ENCODE measurements at places on chromosomes 16 and 17.

DNA sequence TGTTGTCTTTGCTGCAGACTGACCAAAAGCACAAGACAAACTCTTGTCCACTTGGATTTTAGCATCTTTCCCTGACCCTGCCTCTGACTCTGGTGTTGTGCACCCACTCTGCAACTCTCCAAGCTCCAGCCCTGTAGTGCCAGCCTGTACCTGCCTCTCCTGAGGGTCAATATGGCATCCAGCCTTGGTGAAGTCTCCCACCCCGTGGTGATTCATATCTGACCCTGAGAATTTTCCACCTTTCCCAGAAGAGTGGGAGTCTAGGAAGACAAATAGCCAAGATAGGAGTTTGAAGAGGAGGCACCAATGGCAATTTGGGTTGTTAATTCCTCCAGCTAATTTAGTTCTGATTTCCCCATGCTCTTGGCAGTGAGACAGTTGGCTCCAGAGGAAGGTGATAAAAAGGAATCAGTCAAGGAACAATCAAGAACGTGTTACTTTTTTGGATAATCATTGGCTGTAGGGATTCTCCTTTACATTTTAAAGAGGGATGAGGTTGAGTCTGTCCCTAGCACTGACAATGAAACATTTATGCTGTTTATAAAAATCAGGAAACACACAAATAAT, 416.0 kb downstream of the MAF start:
- DNase-seq: no peak

- no peak for DNase-seq
Observed at GRCh38 chr16:88655053-88655732, 4.3 kb upstream of the CYBA start.

DNA sequence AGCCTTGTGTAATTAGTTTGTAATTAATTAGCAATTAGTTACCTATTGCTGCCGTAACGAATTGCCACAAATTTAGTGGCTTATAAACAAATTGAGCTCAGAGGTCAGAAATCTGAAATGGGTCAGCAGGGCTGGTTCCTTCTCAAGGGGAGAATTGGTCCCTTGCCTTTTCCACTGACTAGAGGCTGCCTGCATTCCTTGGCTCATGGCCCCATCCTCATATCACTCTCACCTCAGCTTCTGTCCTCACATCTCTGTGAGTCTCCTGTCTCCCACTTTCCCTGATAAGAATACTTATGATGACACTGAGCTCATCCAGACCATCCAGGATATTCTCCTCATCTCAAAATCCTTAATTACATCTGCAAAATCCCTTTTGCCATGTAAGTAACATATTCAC, 31.0 kb upstream of the NGFR start:
- no peak for DNase-seq

DNA sequence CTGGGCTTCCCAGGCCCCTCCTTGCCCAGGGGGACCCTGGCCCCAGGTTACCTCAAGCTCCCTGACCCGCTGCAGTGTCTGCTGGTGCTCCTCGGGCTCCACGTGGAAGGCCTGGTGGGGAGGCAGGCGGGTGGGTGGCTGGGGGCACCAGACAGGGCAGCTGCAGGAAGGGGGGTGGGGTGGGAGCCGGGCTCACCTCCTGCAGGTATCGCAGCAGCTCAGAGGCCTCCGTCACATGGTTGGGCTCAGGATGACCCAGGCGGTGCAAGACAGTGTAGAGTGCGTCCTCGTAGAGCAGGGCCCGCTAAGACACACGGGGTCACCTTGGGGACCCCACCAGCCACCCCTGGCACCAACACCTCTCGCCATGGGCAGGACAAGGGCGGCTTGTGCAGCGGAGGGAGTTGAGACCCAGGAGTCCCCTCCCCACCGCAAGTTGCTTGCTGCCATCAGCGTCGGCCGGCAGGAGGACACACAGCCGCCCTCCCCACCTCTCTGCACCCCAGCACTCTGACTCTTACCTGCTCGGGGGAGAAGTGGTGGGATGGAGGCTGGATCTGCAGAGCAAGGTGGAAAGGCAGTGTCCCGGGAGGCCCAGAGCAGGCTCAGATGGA, 1.1 kb downstream of the UNC13D start:
- peak; percentile 73 for DNase-seq

GRCh38 chr17:79081571-79082276, 7.1 kb downstream of the ENGASE start:
- no peak for DNase-seq

DNA sequence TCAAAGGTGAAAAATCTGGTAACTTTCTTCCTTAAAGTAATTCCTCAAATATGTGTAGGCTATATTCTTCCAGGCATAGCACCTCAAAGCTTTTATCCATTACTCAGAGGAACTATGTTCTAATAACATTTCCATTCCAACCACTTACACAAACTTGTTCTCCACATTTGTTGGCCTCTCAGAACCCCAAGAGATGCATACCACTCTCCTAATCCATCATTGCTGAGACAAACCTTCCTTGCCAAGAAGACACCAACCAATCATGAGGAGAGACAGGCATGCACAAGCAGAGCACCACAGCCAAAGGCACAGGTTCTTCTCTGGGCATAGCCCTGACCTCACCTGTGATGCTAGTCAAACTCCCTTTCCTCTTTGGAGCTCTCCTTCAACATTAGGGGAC, 20.9 kb downstream of the CDH11 start:
- no peak for DNase-seq

DNA sequence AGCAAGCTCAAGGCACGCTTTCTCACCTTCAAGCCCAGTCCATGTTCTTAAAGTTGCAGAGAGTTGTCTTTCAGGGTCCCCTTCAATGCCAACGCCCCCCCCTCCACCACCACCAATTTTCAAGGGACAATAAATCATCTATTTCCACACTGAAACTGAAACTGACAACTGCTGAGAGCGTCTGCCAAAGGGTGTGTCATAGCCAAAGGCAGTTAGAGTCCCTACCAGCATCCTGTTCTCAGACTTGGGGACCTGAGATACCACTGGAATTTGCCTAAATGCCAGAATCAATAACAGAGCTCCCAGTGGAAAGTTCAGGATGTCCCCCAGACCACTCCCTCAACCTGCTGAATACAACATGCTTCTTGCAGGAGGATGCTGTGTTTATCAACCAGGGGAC, 133.2 kb upstream of the SOX9 start:
- no peak for DNase-seq

DNA sequence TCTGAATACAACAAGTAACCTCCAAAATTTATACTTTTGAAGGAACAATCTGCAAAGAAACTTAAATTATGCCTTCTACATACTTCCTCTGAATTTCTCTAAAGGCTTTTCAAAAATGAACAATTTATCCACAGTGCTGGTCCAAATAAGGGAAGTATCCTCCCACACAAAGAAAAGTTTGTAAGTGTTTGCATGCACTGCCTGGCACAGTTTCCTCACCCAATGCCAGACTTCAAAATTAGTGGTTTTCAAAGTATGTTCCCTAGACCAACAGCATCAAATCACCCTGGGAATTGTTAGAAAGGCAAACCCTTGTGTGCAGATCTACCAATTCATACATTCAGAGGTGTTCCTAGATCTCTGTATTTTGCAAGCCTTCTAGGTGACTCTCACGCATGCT, 82.5 kb downstream of the PCTP start:
- no peak for DNase-seq

DNA sequence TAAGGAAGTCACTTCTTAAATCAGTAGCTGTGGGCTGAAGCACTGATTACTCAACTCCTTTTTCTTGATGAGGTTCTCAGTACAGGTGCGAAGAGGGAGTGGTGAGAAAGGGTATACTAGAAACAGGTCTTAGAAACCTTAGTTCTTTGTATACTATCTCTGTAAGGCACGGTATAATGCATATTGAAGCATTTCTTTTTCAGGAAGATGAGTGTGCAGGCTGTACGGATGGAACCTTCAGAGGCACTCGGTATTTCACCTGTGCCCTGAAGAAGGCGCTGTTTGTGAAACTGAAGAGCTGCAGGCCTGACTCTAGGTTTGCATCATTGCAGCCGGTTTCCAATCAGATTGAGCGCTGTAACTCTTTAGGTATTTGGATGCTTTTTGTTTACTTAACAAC, 39.2 kb downstream of the CYLD start:
- DNase-seq: no peak

DNA sequence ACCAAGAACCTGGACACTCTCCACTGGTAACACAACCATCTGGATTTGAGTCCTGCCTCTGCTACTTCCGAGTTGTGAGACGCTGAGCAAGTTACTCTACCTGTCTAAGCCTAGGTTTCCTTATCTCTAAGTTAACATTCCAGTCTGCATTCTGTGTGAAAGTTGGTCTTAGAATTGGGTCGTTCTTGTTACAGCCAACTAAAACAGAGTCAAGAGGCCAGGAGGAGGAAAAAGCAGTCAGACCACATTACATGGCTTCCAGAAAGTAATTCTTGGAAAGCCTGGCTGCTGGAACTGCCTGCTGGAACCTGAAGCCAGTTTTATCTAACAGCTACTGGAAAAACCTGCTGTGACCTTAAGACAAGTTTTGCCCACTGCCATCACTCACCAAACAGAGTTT, 38.4 kb upstream of the XYLT1 start:
- no peak for DNase-seq

DNA sequence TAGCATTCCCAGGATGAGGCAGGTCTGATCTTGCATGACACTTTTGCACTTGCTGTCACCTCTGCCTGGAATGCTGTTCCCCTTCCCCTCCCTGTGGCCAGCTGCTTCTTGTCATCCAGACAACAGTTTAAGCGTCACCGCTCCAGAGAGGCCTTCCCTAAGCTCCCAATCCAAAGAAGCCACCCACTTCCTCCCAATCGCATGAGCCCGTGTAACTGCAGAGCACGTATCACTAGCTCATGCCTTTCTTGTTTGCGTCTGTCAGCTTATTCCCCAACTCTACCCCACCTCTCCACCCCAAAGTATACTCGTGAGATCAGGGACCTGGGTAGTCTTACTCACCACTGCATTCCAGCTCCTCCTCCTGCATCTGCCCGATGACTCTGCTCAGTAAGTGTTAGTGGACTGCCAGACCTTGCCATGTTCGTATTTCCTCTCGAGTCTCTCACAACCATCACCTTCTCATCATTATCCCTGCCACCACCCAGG, 92.8 kb downstream of the GAS7 start:
- no peak for DNase-seq

DNA sequence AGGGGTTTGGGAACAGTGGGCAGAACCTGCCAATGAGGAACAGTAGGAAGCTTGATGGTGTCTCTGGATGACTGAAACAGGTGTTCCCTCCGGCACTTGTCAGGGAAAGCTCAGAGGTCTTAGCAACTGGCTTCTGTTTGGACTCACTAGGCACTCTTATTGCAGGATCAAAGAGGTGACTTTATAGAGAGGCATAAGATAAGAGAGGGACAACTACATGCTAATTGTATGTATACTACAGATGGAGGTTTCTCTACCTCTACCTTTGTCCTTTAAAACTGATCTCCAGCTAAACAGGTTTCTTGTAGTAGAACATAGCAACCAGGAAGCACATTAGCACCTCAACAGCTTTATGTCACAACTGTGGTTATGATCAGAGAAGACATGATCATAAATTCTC, 7.6 kb downstream of the CNTD1 start:
- no peak for DNase-seq

GRCh38 chr16:88812513-88813268, 963 bp upstream of the APRT start:
- no peak for DNase-seq

- no peak for DNase-seq
Observed at GRCh38 chr16:76474048-76474447, 196.8 kb downstream of the CNTNAP4 start.

- peak; percentile 80 for DNase-seq
Observed at GRCh38 chr17:77459018-77459755, 318.4 kb downstream of the SEC14L1 start.

GRCh38 chr16:66408163-66409048, 18.7 kb upstream of the BEAN1 start:
- DNase-seq: peak; percentile 58

DNA sequence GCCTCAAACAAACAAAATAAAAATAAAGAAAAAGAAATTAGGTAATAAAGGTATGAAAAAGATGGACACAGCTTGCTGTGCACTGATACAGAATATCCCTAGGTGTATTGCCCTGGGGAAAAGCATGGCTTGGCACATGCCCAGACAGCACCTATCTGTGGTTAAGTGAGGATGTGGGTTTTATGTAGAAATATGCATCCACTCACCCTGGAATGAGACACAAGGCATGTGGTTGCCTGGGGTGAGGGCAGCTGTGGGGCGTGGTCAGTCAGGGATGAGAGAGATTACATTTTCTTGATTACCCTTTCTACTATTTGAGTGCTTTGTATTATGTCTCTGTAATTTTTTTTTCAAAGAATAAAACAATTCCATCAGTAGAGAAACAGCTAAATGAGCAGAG, 6.9 kb downstream of the PLLP start:
- no peak for DNase-seq

DNA sequence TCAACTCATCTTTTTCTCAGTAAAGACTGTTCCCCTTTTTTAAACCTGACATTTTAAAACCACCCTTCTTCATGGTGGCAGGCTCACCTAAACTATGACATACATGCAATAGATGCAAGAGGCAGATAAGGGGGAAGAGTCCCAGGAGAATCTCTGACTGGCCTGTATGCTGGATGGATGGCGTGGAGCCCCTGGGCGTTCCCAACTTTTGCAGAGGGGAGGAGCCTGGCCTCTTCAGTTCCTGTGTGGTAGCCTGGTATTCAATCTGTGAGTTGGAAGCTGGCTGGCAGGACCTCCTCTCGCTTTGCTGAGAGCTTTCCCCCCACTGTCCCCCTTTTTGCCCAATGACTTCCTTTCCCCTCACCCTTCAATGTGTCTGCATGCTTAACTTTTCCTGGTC, 217.6 kb upstream of the CA10 start:
- DNase-seq: no peak

DNA sequence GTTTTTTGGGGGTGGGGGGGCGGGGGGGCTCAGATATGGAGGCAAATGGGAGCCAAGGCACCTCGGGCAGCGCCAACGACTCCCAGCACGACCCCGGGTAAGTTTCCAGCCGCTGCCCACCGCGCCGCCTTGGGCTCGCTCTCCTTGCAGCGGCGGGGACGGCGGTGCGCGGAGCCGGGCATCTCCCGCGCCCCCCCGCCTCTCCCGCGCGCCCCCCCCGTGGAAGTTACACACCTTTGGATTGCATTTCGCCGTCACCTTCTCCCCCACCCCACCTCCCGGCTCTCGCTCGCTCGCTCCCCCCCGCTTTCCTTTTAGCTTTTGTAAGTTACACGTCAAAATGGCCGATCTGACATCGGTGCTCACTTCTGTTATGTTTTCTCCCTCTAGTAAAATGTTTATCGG, 387 bp downstream of the MSI2 start:
- DNase-seq: no peak

- no peak for DNase-seq
Observed at GRCh38 chr16:65601781-65602180, 479.9 kb upstream of the CDH11 start.

DNA sequence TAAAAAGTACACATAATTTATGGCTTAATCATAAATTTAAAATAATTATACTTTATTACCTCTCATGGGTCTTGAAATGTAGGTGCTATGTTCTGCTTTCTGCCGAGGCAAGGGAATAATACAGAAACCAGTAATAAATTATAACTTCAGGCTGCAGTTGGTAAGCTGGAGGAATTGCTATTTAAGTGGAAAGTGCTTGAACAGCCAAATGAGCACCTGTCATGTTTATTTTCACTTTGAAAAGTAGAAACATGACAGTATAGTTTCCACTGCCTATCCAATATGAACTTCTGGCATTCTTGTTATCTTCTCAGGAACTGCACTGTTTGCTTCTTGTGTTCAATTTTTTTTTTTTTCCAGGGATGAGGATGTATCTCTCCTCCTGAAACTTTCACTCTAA, 146.0 kb downstream of the FTO start:
- no peak for DNase-seq

- peak; percentile 62 for DNase-seq
Observed at GRCh38 chr17:17042851-17043460, 699 bp downstream of the MPRIP start.

- DNase-seq: peak; percentile 69
Observed at GRCh38 chr17:19338031-19338990, 24.2 kb downstream of the B9D1 start.
